Renal cortical epithelial cell (primary cell): ENCODE measurements at places on chromosomes 5 and 9. TPM values are rescaled to one million over a fixed set of nuclear protein-coding genes. Genes with fewer than 3 reads are reported as not detected.
A peak's percentile ranks its signal among the peaks of the same experiment; 100 is the strongest.

CATSPER3 gene
- 0.10 TPM in 1 of 2 replicates, not detected in the other for total RNA-seq

DMRT3 gene
- total RNA-seq: not detected in 2 replicates

GRCh38 chr5:55096182-55096581, 6.3 kb upstream of the GZMA start:
- DNase-seq: no peak

- no peak for DNase-seq
Observed at GRCh38 chr5:62627121-62627520, 48.5 kb downstream of the LRRC70 start.

DNA sequence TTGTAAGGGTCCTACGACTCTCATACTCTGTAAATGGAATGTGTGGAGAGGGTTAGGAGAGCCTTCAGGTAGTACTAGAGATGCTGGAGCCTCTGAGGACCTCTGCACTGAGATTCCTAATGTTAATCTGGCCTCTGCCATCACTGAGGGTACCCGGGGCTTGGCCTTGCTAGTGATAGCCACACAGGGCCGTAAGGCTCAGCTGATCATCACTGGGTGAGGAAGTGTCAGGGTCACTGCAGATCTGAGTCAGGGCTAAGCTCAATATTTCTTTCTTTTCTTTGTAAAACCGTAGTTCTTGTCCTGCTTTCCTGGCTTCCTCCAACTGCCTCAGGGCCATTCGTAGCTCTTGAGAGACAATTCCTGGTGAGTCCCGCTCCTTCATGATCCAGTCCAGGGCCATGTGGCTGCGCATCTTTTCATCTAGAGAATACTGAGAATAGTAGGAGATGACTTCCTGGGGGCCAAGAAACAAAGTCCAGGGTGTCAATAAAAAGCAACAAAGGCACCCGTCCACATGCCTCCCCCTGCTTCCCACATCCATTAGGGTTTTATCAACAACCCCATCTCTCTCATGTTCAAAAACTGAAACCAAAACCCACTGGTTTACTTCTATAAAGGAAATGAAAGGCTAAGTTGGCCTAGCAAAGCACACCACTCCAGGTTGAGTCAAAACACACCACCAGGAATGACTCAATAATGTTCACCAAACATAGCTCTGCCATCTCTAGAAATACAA, 47.7 kb downstream of the LIX1 start:
- peak; percentile 16 for DNase-seq

DNA sequence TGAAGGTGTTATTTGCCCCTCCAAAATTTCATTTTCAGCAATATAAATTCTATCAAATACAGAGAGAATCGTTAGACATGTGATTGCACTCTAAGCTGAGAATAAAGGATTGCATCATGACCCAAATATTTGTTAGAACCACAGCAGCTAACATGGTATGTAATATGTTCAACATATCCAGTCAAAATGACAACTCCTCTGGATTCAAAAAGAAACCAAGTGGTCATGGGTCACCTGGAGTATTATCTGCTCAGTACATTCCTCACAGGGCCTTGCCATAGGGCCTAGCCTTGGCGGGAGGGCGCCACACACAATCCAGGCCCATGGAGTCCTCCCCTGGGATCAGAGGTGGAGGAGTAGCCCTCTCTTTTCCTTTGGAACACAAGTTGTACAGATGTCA, 179.2 kb downstream of the HSD17B3 start:
- DNase-seq: peak; percentile 28

DNA sequence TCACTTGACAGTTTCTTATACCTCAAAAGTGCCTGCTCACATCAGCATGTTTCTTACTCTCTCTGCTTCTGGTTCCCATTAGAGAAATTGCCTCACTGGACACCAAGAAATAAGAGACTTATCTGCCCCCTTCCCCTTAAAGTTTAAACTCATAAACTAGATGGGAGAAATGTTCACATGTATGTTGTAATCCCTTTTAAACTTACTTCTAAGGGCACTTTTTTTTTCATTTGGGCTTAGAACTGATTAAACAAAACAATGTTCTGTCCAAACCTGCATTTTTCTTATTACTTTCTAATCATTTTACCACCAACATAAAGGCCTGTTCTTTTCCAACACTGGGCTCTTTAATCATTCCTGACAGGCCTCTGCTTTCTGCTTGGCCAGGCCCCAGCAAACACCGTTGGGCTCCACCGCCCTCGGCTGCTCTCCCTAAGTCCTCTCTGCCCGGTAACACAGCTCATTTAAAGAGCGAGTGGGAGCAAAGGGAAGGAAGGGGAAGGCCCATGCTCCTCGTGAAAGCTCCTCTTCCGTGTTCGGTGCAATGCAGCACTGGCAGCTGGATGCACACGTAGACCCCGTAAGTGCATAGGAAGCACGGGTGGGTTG, 53.4 kb downstream of the ROR2 start:
- peak; percentile 68 for DNase-seq

DNA sequence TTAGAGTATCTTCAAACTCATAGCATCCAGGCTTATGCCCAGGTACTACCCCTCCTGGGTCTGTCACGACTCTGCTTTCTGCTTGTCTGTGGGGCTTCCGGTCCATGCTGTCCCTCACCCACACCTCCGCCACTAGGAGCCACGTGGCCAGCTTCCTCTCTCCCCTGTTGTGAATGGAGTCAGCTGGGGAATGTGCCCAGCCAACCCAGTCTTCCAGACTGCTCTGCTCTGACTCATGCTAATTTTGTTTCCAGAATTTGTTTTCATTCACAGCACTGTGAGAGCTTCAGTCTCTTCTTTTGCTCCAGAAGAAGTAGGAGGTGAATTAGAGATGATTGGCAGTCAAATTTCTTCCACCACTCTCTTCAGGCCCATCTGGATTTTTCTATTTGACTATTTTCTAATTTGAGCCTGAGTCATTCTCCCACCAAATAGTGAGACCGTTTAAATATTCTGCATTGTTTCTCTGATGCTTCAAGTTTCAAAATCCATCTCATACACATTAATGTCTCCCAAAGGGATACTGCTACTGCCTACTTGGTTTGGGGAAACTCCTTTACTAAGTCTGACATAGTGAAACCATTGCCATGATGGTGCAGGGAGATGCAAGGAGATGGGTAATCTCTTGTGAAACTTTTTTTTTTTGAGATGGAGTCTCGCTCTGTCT, 424.1 kb upstream of the KIF2A start:
- DNase-seq: peak; percentile 81
